Activated naive CD8-positive, alpha-beta T cell treated with anti-CD3 and anti-CD28 coated beads, Interleukin-2, amount 50 U/mL, for 24 hours (primary cell): ENCODE measurements at places on chromosomes 2 and 18.
A peak's percentile ranks its signal among the peaks of the same experiment; 100 is the strongest.

- no peak overlapping the region for H3K4me3 ChIP-seq
- DNase-seq, result no peak
- H3K36me3 ChIP-seq, result peaks cover 2% of the 10 kb centered on the region
Observed at GRCh38 chr2:160401895-160402294, 91.7 kb downstream of the RBMS1 start.

GRCh38 chr2:73177645-73178255 is 24.6 kb upstream of the NOTO start:
- no peak for DNase-seq
- H3K27me3 ChIP-seq, result peaks cover 42% of the 10 kb centered on the region
- no peak overlapping the region for H3K27ac ChIP-seq
- H3K36me3 ChIP-seq, result no peaks in the 10 kb centered on the region

- H3K27me3 ChIP-seq, result no peaks in the 10 kb centered on the region
- H3K4me3 ChIP-seq, result peak overlapping the region; percentile 99
- DNase-seq, result peak; percentile 27
- H3K27ac ChIP-seq, result peak overlapping the region; percentile 92
Observed at GRCh38 chr2:15561574-15562344, 625 bp upstream of the NBAS start.

DNA sequence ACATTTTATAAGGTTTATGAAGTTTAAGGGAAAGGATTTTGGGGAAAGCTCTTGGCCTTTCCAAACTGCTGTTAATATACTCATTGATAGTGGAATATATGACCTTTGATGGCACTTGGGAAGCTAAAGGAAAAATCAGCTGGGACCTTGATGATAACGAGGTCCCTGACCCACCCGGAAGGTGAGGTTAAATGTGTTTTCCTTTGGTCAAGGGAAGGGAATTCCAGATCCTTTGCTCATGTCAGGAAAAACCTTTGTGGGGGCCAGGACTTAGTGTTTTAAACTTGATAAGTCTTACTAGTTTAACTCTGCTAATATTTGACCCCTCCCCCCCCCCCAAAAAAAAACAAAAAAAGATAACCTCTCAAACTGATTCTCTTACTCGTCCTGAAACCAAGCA is 50.7 kb downstream of the CRIM1 start:
- H3K27me3 ChIP-seq, result peaks cover 2% of the 10 kb centered on the region
- H3K36me3 ChIP-seq, result no peaks in the 10 kb centered on the region
- no peak overlapping the region for H3K27ac ChIP-seq
- H3K4me3 ChIP-seq, result no peak overlapping the region
- H3K4me1 ChIP-seq, result peaks cover 3% of the 10 kb centered on the region

DNA sequence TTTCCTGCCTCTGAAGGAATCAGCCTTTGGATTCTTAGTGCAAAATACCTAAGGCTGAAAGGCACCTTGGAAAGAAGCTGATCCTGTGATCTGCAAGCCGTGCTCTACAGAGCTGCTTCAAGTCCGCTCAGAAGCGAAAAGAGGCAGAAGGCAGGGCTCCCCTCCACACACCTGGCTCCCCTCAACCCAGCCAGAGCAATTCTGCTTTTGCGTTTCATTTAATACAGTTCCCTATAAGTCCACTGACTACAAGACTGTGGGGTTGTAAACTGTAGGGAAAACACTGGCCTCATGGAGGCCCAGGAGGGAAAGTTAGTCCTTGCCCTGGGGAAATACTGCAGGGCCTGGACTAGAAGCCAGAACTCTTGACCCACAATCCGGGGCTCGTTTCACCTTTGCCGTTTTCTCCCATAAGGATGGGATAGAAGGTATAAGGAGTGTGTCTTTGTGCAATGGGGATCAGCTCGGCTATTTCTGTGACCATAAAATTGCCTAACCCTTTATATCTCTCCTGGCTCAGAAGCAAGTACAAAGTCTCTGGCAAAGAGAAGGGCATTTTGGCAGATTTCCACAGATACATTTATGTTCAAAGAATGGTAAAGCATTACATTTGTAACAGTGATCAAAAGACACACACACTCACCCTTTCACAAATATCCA is 95.8 kb upstream of the TEX51 start:
- no peak overlapping the region for H3K4me3 ChIP-seq
- DNase-seq, result no peak
- no peaks in the 10 kb centered on the region for H3K36me3 ChIP-seq
- no peak overlapping the region for H3K27ac ChIP-seq

- H3K27me3 ChIP-seq, result peaks cover 17% of the 10 kb centered on the region
- H3K36me3 ChIP-seq, result no peaks in the 10 kb centered on the region
- DNase-seq, result no peak
- H3K27ac ChIP-seq, result no peak overlapping the region
Observed at GRCh38 chr18:58806826-58807714, 57.6 kb upstream of the ZNF532 start.

GRCh38 chr18:34611904-34612303 is 98.2 kb upstream of the DTNA start:
- no peak overlapping the region for H3K4me3 ChIP-seq
- no peak overlapping the region for H3K27ac ChIP-seq
- no peaks in the 10 kb centered on the region for H3K4me1 ChIP-seq
- DNase-seq, result no peak

DNA sequence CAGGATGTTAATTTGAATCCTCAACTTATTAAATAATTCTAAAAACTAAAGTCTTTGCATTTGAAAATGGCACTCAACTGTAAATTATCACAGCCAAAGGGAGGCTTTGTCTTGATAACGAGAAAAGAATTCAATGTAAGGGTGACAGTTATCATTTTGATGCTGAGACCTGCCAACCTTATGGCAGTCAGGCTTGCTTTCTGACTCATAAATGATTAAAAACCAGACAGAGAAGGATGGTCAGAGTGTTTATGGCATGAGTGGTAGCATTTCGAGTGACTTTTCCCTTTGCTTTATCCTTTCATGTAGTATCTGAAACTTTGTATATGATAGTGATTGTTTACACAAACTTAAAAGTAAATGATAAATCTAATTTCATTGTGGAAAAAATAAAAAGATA is 53.9 kb upstream of the EPC2 start:
- H3K27me3 ChIP-seq, result no peaks in the 10 kb centered on the region
- H3K4me1 ChIP-seq, result peaks cover 6% of the 10 kb centered on the region
- H3K4me3 ChIP-seq, result no peak overlapping the region
- H3K27ac ChIP-seq, result no peak overlapping the region

- no peaks in the 10 kb centered on the region for H3K27me3 ChIP-seq
- H3K4me1 ChIP-seq, result no peaks in the 10 kb centered on the region
- DNase-seq, result peak; percentile 9
Observed at GRCh38 chr18:24964216-24964615, 387.8 kb downstream of the ZNF521 start.

GRCh38 chr2:183010112-183010511 is 28.1 kb downstream of the NCKAP1 start:
- DNase-seq, result no peak
- no peak overlapping the region for H3K4me3 ChIP-seq
- no peak overlapping the region for H3K27ac ChIP-seq
- no peaks in the 10 kb centered on the region for H3K36me3 ChIP-seq
- no peaks in the 10 kb centered on the region for H3K4me1 ChIP-seq
